ENCODE measurements at places on chromosomes 7 and 10.

GRCh38 chr10:132305654-132306342 lies 2.0 kb downstream of the STK32C start:
- no peak for DNase-seq

GRCh38 chr10:34612446-34612845 lies 202.7 kb downstream of the PARD3 start:
- DNase-seq = no peak

DNA sequence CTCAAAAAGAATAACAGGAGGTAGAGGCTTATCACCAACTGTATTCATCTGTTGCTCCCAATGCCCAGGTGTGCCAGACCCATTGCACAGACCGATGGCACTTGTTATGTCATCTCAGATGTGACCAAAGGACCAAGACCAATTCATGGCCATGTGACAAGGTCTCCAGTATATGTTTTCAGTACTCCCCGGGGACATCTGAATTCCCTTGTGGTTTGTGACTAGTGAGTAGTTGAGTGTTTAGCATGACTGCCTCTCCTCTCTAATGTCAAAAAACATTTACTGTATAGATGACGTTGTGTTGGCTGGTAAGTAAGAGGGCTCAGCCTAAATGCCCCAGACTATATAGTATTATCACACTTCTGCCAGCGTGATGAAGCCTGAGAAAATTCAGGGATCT lies 202.1 kb upstream of the SMIM30 start:
- DNase-seq = no peak

- DNase-seq = no peak
These were observed 29.5 kb downstream of the BUB3 start for GRCh38 chr10:123183724-123184123.

- DNase-seq = no peak
These were observed 60.0 kb downstream of the POLR1F start for GRCh38 chr7:19648791-19649190.

DNA sequence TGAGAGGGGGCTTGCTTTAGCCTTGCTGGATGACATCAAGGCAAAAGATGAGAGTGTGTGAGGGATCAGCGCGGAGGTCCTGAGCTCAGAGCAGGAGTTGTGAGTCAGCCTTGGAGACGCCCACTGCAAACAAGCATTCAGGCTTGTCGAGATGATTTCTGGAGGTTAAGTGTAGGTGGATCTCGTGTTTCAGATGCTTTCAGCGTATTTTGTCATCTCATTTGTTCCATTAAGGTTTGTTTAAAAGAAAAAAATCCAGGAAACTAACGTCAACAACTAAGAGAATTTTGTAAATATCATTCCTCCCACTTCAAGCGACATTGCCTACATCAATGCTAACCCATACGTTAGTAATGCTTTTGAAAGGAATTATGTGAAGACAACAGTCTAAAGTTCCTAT lies 715.4 kb upstream of the NRP1 start:
- no peak for DNase-seq

All from effector CD8-positive, alpha-beta T cell (primary cell).